SHP77 (cell line): ENCODE measurements at places on chromosomes 7 and 10.

- no peak for DNase-seq
These were observed 8.0 kb upstream of the TNRC18 start for GRCh38 chr7:5431560-5432015.

GRCh38 chr10:72893136-72893798 is at the start of gene OIT3:
Gene OIT3, plus strand, starts transcription at chr10:72893739. Its CDS starts 60 bp downstream, at chr10:72893799.
- DNase-seq: no peak

- no peak for DNase-seq
These were observed 5.3 kb downstream of the EXOC4 start for GRCh38 chr7:133258174-133258573.

GRCh38 chr10:14362104-14362503 is 31.4 kb upstream of the FRMD4A start:
- no peak for DNase-seq

DNA sequence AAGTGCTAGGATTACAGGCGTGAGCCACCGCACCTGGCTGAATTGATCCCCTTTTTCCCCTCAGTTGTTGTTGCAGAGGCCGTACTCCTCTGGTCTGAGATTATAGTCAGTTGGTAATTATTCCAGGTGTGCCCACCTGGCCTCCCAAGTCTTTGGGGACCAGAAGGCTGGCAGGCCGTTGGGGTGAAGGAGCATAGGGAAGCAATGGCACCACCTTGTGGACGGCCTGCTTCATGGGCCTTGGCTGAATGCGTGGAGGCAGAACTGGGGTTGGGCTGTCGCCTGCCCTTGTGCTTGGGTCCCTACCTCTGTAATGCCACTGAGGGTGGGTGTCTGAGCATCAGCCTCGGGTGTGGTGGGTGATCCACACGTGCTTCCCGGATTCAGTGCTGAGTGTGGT is 125.7 kb downstream of the RGS10 start:
- DNase-seq: peak; percentile 60

- DNase-seq: no peak
These were observed 90.1 kb downstream of the ZNF365 start for GRCh38 chr10:62464308-62464707.

DNA sequence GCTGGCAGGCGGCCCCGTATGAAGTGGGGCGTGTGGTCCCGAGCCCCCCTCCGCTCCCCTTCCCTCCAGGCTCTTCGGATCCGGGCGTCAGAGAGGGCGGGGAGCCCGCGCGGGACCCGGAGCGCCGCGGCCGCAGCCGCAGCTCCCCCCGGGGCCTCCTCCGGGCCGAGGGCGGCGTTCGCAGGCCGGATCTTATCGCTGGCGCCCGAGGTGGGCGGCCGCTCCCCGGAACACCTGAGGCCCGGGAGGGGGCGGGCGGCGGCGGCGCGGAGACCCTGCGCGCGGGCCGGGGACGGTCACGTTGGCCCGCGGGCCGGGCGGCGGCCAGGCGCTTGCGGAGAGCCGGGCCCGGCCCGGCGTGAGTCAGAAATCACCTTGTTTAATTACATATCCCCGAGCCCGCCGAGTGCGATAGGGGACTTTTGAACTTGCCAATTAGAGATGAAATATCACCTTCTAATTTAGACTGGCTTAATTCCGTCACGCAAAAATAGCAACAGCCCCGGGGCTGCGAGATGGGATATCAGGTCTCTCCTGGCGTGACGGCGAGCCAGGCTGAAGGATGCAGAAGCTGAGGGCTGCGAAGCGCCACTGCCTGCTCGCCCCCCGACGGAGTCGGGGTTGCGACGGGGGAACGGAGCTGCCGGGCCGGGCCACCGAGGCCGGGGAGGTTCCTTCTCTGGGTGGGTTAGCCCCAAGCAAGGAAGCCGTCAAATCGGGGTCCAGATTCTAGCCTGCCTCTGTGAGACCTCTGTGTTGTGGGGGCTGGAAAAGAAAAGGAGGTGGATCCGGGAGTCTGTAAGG is 43.4 kb downstream of the LDB3 start:
- peak; percentile 9 for DNase-seq

GRCh38 chr7:47669901-47670384 is 88.0 kb upstream of the TNS3 start:
- no peak for DNase-seq

GRCh38 chr10:122541541-122542002 is 19.0 kb upstream of the DMBT1 start:
- DNase-seq: no peak

DNA sequence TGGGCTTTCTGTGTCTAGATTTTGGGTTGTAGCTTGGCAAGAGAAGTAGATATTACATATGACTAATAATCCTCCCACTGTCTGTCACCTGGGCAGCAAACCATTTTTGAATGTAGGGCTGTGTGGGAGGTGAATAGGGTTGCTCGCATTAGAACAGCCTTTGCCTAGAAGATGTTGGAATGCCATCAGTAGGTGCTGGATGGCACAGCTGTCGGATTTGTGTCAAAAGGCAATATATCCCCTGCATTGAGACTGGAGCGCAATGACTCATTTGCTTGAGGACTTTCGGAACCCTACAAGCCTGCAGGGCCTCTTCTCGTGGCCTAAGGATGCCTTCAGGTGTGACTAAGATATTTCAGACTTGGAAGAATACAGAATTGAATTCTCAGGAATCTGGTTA is 323.8 kb downstream of the GPR158 start:
- no peak for DNase-seq

DNA sequence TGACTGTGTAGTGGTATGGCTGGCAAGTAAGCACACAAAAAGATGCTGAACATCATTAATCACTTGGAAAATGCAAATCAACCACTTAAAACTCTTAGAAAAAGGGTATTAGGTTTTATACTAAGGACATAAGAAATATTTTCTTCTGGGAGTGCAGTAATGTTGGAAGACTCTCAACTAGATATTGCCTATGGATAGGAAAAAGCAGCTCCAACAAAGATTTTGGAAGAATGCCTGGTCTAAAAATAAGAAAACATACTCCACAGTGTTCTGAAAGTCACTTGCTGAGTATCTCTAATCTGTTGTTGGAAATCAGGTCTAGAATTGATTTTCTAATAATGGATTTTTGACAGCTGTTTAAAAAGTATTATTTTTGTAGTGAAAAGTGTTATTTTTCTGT is 50.8 kb upstream of the PHYHIPL start:
- DNase-seq: no peak

- DNase-seq: no peak
These were observed 45.1 kb downstream of the ST8SIA6 start for GRCh38 chr10:17409170-17409733.

DNA sequence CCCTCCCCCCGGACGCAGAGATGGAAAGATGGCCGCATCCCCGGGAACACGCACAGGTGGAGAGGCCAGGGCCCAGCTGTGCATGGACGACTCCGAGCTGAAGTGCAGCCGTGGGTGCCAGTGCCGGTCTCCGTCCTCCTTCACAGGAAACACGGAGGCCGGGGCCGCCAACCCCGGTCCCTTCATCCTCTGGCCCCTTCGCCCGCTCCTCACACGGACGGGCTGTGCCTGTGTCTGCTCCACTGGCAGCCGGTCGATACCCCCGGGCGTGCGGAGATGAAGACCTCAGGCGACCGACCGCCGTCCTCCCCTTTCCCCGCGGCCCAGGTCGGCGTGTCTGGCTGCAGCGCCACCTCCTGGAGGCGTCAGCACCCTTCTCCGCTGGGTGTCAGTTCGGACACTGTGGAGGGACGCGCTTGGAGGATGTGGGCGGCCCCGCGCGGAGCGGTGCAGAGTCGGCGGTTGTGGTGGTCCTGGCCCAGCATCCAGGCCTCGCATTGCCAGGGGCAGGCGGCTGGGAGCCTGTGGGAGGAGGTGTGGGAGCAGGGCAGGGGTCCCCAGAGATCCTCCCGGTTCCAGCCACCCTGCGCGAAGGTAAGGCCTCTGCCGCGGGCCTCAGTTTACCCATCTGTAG is 9.9 kb downstream of the ZNF511 start:
- peak; percentile 74 for DNase-seq

- DNase-seq: no peak
These were observed 5.3 kb downstream of the PTPN12 start for GRCh38 chr7:77542409-77542808.

GRCh38 chr10:75937823-75938222 is 506.4 kb downstream of the LRMDA start:
- no peak for DNase-seq

- DNase-seq: no peak
These were observed 25.0 kb downstream of the GPER1 start for GRCh38 chr7:1112625-1113547.

GRCh38 chr10:78783753-78784152 is 285.0 kb upstream of the ZMIZ1 start:
- DNase-seq: no peak

GRCh38 chr10:11165591-11166543 is 148.2 kb downstream of the CELF2 start:
- no peak for DNase-seq

DNA sequence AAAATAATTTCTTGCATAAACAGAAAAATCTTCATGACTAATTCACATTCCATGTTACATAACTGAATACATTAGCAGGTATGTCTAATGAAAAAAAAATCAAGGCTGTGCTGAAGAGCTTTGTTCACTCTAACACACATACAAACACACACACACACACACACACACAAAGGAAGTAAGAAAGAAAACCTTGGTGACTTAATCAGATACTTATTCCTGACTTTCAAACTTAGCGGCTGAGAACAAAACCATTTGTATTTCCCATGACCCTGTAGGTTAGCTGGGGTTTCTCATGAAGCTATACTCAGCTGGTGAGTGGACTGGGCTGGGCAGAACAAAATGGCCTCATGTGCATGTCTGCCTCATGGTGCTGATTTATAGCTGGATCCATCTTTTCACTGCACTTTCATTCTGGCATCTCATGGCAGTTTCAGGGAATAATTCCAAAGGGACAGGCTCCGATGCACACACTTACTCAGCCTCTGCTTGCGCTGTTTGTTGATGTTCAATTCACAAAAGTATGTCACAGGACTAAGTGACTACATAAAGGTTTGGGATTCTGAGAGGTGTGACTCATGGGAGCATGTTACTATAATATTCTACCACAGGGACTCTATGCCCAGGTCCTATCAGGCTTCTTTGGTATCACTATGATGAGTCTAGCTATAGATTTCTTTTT is 161.2 kb downstream of the PCLO start:
- no peak for DNase-seq

- no peak for DNase-seq
These were observed 424.9 kb upstream of the AUTS2 start for GRCh38 chr7:69173341-69173740.

GRCh38 chr7:123231021-123232000 is 31.5 kb upstream of the SLC13A1 start:
- DNase-seq: no peak

DNA sequence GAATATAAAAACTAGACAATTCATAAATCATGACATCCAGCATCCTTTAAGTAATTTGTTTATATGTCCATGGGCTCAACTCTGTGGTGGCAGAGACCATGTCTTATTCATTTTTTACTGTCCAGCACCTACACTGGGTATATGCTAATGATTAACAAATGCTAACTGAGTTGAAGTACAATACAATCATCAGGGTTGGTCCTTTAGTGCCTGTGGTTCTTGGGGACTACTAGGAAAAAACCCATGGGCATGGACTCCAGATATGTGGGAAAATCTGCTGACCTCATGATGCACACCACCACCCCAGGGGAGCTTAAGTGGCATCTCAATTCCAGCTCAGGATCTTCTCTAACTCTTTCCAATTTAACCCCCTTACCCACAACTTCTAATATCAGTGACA is 85.3 kb upstream of the YAE1 start:
- DNase-seq: no peak

DNA sequence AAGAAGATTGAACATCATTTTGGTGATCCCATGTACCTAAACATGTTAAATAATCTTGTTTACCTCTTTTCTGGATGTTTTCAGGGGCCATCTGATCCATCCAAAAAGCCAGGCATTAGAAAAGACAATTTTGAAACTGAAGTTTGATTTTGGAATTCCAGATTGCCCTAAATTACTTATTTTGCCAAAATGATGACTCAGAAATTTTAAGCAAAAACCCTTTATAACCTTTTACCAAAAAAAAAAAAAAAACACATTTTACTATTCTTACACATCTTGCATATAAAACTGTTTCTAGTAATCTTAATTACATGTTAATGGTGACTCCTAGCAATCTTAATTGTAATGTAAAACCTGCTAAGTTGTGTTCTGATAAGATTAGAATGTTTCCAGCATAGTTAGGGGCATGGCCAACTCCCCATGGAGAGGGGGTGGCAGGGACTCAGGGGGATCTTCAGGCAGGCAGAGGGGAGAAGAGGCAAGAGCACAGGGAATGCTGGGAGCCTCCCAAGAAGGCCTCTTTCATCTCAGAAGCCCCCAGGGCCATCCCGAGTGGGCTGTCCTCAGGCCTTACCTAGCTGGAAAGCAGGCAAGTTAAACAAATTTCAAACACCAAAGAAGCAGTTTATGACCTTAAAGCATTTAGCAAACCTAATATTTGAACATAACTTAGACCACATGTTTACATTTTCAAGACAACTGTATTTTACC is 25.8 kb upstream of the AKR1C3 start:
- DNase-seq: no peak

GRCh38 chr7:154504918-154505317 is 452.7 kb downstream of the DPP6 start:
- DNase-seq: no peak

- DNase-seq: no peak
These were observed 421.0 kb downstream of the PTPRN2 start for GRCh38 chr7:158166386-158167340.

DNA sequence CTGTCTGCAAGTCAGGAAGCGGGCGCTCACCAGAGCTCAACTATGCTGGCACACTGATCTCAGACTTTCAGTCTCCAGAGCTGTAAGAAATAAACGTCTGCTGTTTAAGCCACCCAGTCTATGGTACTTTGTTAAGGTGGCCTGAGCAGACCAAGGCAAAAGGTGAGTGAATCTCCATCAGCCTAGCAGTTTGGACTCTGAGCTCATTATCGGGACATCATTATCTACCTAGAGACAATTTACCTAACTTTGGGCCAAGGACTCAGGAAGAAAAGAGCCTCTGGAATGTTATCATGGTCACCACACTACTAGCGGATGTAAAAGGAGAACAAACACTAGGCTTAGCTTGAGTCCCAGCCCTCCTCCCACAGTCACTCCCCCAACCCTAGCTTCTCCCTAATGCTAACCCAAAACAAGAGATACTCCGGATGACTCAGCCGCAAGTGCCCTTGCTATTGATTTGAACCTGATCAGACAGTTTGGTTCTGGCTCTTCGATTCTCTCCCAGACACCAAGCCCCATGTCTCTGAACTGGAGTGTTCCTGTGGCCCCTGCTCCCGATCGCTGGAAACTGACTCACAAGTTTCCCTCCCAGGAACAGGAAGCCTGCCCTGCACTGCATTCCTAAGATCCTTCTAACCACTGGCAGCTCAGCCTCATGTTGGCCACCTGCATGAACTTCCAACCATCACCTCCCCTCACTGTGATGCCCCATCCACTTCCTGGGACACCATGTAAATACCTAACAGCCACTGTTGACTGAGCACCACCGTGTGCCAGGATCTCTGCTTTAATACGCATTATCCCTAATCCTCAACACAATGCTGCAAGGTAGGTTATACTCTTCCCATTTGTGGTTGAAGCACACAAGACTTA is 34.5 kb downstream of the CREB3L2 start:
- no peak for DNase-seq

GRCh38 chr10:95531994-95532399 is 29.2 kb downstream of the SORBS1 start:
- no peak for DNase-seq

GRCh38 chr7:131141443-131141967 is 186.2 kb upstream of the MKLN1 start:
- DNase-seq: no peak

GRCh38 chr10:58625070-58625469 is 112.4 kb downstream of the BICC1 start:
- DNase-seq: no peak
